ENCODE measurements at places on chromosomes 5 and 9. TPM values are rescaled to one million over a fixed set of nuclear protein-coding genes. Genes with fewer than 3 reads are reported as not detected.

The C5orf58 gene
- not detected for total RNA-seq

The BTNL8 gene
- 0.67 TPM for total RNA-seq

The ERP44 gene
- total RNA-seq = 13.0 TPM

The SPATA6L gene
- total RNA-seq = 1.6 TPM

The NR5A1 gene
- total RNA-seq = not detected

The TRIP13 gene
- total RNA-seq = 0.42 TPM

The PCDHB13 gene
- 0.19 TPM for total RNA-seq

DNA sequence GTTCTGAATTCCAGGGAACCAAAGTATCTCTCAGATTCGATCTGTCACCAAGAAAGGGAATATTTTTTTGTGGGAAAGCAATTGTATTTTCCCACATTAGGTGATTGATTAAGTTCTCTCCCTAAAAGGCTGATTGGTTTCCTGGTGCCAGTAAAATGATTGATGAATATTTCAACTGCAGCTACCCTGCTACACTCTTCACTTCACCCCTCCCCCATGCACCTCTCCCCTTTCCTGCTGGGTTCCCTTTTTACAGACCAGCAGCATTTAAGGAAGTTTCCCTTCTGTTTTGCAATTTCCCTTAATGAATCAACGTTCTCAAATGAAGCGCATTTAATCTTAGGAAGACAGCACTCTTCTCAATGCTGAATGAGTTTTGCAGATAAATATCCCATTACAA is 13.1 kb downstream of the NR6A1 start:
- DNase-seq = no peak

- no peak for DNase-seq
Observed at GRCh38 chr9:13110766-13111417, 168.6 kb downstream of the MPDZ start.

DNA sequence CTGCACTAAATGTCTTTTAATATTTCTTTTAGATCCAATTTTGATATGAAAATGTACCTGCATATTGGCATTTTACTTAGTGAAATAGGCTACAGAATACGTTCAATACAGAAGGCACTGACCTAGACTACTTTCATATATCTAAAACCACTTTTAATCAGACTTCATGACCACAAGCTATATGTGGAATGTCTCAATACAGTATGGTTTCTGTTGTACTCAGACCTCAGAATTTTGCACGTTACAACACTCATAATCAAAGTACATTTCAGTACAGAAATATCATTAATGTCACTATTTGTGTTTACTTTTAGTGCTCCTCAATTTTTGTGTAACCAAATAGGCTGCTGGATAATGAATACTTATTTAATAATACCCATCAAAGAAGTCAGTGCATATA is 74.8 kb downstream of the MEF2C start:
- DNase-seq = no peak

GRCh38 chr5:14167211-14167845 is 24.2 kb downstream of the TRIO start:
- DNase-seq = no peak

DNA sequence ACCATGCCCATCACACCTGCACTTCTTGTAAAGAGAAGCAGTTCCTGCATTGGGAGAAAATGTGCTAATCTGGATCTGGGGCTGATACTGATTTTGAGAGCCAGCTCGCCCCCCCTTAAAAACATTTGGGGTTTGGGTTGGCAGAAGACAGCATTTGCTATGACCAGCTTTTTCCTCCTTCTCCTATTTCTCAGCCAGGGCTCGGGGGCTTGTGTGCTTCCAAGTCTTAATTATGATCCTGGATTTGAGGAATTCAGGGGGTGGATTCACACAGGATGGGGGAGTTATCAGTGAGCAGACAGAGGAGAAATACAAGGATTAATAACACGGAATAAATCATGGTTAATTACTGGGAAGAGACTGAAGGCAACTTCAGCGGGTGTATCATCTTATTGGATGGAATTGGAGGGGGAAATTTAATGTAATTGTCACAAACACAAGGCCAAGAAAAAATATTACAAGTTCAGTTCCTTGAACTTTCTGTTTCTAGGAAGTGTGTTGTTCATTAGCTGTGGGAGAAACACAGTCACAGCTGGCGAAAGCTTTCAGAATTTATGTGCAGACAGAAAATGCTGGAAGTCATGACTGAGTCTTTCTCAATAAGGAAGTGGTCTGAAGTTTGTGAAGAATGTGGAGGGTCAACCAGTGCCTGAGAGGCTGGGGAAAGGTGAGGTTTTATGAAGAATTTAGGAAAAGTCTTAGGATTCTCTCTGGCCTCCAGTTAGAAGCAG is 15.3 kb downstream of the C9orf152 start:
- no peak for DNase-seq

GRCh38 chr5:28369418-28369817 is 1331.0 kb upstream of the CDH9 start:
- no peak for DNase-seq

DNA sequence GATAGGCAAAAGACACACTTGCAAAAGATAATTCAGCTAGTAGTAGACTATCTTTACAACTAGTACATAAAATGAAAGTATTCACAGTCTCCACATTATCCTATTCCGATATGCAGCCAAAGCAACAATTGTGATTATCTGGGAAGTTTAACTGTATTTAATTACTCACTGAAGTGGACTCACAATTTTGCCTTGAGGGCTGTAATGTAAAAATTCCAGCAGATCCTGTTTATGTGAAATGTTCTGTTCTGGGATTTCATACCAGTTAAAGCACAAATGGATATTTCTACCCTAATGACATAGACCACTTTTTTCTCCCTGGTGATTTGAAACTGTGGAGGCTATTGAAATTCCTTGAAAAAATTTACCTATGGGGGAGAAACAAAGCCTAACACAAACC is 474.4 kb upstream of the EDIL3 start:
- DNase-seq = no peak

DNA sequence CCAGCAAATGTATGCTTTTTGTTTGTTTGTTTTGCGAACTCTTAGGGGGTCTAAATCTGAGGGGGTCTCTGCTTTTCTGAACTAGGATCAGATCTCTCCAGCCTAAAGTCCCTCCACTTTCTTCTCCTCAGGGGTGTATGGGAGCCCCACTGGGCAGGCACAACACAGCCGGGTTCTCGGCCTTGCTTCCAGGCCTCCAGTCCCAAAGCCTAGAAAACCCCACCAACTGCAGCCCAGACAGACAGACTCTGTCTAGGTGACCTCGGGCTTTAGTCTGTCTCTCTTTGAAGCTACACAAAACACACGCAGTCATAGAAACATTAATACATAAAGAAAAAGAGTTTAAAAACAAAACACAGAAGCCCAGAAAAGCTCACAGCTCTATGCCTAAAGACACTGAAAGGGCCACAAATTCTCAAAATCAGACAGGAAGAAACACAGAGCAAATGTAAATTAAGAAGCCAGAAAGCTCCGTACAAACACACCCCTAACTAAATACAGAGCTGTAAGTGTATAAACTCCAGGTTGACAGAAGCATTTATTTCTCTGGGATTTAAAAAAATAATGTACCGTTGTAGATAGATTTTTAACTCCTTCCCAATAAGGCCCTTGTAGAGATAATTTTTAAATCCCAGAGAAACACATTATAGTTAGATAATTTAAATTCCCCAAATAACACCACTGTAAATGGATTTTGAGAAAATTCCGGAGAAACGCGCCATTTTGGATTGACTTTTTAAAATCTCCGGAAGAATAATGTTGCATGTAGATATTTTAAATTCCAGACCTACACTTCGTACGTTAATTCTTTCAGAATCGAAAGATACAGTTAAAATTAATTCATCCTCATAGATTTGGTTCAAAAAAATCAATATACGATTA is 2.0 kb downstream of the PITX1 start:
- no peak for DNase-seq

DNA sequence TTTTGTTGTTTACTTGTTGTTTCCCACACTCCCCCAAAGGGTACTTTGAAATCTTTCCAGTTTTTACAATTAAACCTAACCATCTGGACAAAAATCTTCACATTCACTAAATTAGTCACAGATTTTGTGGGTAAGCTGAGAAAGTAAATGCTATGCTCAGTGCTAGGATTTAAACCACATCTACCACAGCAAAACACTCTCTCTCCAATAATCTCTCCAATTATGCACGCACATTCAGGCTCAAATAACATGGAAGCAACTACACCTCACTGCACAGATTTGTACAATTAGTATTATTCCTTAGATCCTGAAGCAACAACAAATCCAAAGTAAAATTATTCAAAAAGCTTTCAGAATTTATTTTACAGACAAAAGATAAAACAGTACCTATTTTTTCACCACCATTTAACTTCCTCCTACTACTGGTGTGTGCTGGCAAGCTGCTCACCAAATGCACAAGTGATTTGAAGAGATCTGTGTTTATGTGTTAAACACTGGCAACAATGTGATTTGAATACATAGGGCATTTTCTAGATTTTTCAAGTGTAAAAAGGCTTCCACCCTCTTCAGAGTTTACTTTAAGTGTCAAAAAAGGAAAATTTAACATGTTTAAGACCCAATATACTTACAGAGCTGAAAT is 16.6 kb downstream of the ZNF608 start:
- no peak for DNase-seq

DNA sequence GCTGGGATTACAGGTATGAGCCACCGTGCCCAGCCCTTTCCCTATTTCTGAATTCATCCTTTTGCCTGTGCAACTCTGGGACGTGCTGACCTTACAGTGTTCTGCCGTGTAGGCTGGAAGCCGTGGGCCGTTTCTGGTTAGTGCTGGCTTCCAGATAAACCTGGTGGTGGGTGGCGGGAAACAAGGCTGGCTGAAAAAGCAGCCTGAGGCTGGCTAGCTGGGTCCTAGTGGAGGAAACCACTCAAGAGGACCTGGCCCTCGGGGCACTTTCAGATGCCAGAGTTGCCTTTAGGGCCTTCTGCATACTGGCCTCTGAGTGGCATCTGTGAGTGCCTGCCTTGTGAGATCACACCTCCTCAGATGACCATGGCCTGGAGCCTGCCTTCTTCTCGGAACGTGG is 26.9 kb downstream of the GALNT12 start:
- DNase-seq = no peak
